Eye (tissue), 1 donor: ENCODE measurements at places on chromosomes 3 and 15.

DNA sequence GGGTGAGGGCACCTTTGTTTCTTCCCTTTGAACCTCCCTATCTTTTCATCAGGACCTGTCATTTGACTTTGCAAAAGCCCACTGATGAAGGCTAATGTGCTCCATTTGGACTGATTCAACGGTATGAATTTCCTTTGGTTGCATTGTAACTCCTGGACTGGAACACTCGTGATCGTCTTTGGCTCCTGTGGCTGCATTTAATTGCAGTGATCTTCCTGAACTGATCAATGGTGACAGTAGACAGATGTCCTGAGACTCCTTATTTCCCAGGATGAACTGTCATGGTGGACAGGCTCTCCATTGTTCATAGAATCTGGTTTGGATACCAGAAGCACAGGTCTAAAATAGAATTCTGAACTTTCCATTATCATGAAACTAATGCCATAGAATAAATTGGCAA, 224.8 kb upstream of the GAP43 start:
- peak; percentile 63 for DNase-seq

GRCh38 chr15:40051616-40052415, 12.8 kb upstream of the SRP14 start:
- no peak for DNase-seq

- DNase-seq: peak; percentile 66
These were observed 49.1 kb upstream of the SEC22A start for GRCh38 chr3:123152687-123153086.

- no peak for DNase-seq
These were observed 449.5 kb upstream of the TBL1XR1 start for GRCh38 chr3:177646749-177647148.

DNA sequence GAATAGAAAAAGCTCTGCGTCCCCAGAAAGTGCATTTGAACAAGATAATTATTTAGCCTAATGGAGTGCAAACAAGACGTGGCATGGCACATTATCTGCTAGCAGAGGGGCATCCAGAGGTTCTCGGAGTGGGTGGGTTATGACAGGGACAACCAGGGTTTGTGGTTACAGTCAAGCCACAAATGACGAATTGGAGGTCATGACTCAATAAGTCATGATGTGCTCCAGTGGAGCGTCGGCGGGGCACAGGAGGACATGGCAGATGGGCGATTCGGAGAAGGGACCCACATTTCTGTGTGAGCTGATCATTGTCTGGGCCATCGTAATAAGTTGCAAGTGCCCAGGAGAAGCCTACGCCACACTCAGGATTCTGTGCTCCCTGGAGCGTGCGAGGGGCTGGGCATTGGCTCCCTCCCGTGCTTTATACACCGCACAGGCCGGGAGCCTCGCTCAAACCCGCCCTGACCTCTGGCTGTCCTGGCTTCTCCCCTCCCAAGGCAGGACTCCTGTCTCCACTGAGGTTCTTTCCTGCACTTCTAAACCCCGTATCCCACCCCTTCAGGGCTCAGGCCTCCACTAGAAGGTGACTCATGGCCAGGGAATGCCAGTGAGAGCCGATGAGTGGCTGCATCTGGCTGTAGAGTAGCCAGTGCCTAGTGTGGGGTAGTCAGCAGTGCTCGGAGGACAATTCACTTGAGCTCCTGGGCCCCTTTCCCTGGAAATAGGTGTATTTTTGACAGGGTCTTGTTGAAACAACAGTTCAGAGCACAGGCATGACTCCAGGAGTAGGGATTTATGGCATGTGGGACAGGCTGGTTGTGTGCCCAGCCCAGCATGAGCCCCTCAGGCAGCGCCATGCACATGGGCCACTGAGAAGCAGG, 67.4 kb downstream of the GRIP2 start:
- DNase-seq: no peak
